ENCODE measurements at places on chromosomes 1 and 21. TPM values are rescaled to one million over a fixed set of nuclear protein-coding genes. Genes with fewer than 3 reads are reported as not detected.

GRCh38 chr1:159040206-159040605 is 30.5 kb downstream of the IFI16 start:
- no peak for DNase-seq

DNA sequence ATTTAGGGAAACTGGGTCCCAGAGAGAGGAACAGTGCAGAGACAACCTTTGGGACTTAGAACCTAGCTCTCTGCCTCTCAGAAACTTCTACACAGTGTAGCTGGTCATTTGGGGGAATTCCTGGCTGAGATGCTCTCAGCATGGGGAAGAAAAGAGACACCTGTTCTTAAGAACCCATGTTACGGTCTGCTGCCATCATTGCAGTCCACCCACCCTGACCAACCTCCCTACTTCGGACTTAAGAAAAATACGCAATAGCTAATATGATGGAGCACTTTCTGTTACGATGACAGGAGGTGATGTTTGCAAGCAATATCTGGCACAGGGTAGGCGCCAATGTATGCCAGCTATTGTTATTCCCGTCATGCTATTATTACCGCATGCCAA is 177.9 kb downstream of the IGSF21 start:
- DNase-seq, result no peak

PTPN7 gene
- total RNA-seq, result not detected

GRCh38 chr1:109170035-109170764 is 43.5 kb upstream of the SARS1 start:
- DNase-seq, result peak; percentile 41

DNA sequence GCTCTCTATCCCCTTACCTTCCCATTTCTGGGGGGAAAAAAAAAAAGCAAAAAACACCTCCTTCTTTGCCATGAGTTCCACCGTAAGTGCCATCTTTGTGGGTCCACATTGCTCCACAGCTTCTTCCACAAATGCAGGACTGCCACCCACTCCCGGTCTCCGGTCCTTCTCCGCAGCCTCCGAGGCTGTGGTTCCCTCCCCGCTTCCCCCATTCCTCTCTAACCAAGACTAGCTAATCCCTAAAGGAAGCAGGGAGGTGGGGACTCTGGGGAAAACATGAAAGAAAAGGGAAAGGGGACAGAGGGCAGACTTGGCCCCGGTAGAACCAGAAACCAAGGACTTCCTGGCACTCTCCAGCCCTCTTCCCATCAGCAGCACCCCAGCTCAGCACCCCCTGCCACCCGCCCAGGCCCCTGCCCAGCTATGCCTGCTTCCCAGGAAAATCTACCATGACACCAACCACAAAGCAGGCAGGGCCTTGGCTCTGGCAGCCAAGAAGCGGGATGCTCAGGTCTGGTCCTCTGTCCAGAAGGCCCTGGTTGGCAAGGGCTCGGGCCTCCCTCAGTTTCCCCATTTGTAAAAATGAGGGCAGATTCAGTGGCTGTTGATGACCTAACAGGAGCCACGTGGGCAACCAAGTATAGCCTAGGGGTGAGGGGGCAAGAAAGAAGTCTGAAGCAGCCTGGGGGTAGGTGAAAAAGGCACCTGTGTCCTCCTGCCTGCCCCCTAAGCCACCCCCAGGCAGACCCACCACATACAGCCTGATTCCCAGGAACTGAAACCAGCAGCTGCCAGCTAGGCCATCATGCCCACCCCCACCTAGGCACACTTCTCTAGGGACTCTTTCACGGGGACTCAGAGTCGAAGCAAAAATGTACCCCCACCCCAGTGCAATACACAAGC is 2.5 kb downstream of the EPHA2 start:
- DNase-seq, result no peak

BRINP3 gene
- not detected for total RNA-seq

DISP3 gene
- total RNA-seq, result not detected

- no peak for DNase-seq
These were observed 31.0 kb upstream of the ZBTB18 start for GRCh38 chr1:244019982-244020485.

DNA sequence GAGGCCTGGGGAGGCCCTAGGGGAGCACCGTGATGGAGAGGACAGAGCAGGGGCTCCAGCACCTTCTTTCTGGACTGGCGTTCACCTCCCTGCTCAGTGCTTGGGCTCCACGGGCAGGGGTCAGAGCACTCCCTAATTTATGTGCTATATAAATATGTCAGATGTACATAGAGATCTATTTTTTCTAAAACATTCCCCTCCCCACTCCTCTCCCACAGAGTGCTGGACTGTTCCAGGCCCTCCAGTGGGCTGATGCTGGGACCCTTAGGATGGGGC is 5.2 kb downstream of the ELF3 start:
- no peak for DNase-seq

NTRK1 gene
- not detected for total RNA-seq

ANGPTL7 gene
- not detected for total RNA-seq

RAB25 gene
- 83.7 TPM for total RNA-seq

RIIAD1 gene
- total RNA-seq, result not detected

GRCh38 chr1:160486453-160486852 is 36.6 kb downstream of the SLAMF6 start:
- peak; percentile 10 for DNase-seq

NSL1 gene
- 11.3 TPM for total RNA-seq

GRCh38 chr1:159986531-159986930 is 32.5 kb upstream of the SLAMF9 start:
- DNase-seq, result no peak

DNA sequence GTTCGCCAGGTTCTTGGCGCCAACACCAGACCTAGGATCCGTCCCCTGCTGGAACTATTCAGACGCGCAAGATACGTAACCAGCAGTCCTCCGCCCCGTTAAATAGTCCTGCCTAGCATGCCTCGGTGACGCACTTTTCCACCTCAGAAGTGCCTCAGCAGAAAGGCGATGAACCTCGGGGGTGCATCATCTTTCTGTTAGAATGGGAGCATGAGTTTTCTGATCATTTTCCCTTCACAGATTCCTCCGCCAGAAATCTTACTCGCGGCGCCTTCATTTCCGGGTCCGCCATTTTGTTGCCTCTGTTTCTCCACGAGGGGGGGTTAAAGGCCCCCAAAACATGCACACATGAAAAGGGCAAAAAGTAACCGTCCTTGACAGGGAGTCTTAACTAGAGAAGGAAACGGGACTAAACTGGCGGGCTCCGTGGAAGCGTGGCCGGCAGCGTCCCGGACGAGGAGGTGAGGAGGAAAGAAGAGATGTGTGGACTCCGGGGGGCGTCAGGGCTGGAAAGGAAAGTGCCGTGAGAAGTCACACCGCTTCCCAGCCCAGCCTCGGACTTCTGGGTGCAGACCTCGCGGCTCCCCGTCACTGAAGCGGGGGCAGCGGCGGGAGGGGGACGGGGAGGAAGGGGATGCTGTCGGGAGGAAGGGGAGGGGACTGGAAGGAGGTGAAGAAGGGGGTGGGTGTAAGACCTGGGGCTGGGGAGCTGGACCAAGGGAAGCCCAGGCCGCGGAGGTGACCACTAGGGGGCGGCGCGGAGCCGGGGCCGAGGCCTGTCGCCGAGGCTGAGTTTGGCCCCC is at the start of gene GABPB2:
Gene GABPB2, plus strand, starts transcription at position 288 of the 803 bp plus-strand sequence. CDS start 17,429 bp downstream, outside the sequence.
- DNase-seq, result peak; percentile 87

- peak; percentile 24 for DNase-seq
These were observed 32.3 kb downstream of the LRRC8B start for GRCh38 chr1:89556726-89557444.

- no peak for DNase-seq
These were observed at the start of gene LEFTY1 for GRCh38 chr1:225888898-225889601. LEFTY1 (minus strand) TSS chr1:225889146; CDS start chr1:225889066, 80 bp downstream.

TNFRSF8 gene
- total RNA-seq, result not detected

- peak; percentile 77 for DNase-seq
These were observed 67.6 kb downstream of the NR5A2 start for GRCh38 chr1:200095057-200095577.

- peak; percentile 10 for DNase-seq
These were observed 53.1 kb downstream of the RWDD3 start for GRCh38 chr1:95287081-95287480.

PRDM16 gene
- total RNA-seq, result 13.4 TPM

OR6N1 gene
- total RNA-seq, result not detected

DNA sequence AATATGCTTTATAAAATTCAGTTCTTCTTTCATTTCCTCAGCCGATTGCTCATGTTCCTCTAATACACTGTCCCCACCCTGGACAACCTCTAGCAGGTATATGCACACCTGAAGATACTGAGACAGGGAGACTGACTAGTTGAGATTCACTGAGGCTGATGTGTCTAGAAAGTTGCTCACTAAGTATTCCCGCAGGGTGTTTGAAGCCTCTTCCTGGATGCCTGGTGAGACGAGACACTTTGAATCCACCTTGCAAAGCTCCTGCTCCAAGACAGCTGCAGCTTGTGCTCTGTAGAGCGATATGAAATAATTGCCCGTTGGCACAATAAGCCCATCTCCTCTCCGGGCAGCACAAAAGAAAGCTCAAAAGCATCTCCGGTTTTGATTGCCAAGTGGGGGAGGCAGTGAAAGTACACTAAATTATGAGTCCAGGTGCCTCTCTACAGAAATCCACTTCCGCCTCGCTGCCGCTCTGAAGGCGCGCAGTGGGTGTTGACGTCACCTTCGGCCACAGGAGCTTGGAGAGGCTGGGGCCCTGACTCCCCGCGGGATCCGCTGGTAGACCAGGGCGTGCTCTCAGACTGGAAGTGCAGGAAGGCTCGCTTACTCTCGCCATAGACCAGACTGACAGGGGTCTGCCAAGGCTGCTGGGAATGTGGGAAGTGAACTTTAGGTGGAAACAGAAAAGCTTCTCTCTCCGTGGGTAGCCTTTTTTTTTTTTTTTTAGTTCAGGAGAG is 46.3 kb downstream of the GPA33 start:
- DNase-seq, result peak; percentile 71

DNA sequence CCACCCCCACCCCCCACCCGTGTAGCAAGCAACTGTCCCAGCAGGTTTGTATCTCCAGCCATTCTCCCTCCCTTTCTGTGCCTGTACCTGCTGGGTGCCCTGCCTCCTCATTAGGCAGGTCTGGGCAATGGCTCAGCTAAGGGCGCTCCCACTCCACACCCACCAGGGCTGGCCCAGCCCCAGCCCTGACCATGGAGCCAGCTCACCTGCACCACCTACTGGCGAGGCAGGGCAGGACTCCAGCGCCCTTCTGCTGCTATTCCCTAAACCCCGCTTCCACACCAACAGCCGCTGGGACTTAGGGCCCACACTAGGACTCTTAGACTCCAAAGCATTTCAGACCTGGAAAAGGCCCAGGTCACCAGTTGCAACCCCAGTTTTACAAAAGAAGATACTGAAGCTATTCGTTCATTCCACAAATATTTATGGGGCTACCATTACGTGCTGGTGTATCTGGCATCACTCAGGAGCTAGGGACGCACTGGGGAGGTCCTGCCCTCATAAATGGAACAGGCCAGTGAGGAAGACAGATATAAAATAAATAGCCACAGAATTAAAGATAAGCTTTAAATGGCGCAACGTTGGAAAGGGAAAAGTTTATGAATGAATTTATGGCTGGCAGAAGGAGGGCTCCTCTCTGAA is 24.0 kb downstream of the PGLYRP3 start:
- peak; percentile 86 for DNase-seq

GRCh38 chr1:20728371-20729154 is 3.9 kb downstream of the SH2D5 start:
- no peak for DNase-seq

DNA sequence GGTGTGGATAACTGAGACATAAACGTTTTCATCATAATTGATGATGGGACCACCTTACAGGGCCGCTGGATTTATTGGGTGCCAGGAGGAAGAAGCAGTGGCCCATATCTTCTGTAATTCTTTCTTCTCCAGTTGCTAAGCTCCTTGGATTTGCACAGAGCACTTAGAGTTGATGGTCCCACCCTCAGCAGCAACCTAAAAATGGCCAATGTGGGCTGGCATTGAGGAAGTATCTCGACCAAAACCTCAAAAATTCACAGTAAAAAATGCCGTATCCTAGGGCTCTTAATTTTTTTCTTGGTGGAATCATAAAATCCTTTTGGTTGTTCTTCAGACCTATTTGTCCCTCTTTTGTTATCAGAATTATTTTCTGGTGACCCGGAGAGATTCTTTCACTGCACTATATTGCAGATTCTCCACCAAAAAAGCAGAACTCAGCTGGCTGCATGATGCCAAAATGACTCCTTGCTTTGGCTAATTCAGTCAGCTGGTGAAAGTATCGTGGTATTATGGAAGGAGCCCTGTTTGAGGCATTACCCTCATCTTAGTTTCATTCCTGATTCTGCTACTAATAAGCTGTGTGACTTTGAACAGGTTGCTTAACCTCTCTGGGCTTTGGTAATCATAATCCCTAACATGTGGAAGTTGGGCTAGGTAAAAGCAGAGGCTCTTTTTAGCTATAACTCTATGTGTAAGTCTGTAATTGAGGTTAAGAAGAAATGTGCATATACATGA is 27.6 kb downstream of the KIRREL1 start:
- DNase-seq, result no peak

DNA sequence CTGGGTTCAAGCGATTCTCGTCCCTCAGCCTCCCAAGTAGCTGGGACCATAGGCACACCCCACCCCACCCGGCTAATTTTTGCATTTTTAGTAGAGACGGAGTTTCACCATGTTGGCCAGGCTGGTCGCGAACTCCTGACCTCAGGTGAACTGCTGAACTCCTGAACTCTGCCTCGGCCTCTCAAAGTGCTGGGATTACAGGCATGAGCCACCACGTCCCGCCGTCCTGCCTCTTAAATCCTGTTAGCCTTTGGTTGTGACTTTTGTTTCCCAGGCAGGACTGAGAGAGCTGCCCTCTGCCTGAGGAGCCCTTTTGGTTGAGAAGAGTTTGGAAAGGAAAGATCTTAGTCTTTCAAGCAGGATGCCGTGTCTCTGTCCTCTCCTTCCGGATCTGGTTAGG is 59.3 kb upstream of the C1orf174 start:
- DNase-seq, result no peak

GRCh38 chr1:187384504-187384903 is 555.8 kb downstream of the PLA2G4A start:
- no peak for DNase-seq

GRCh38 chr1:114207635-114208034 is 54.0 kb upstream of the SYT6 start:
- DNase-seq, result no peak

SETDB1 gene
- total RNA-seq, result 24.0 TPM

GNAI3 gene
- total RNA-seq, result 21.6 TPM
